ENCODE measurements at places on chromosomes 1 and 21.
A peak's percentile ranks its signal among the peaks of the same experiment; 100 is the strongest.

- peak; percentile 39 for DNase-seq
Observed at GRCh38 chr1:15370781-15371520, 38.7 kb upstream of the EFHD2 start.

DNA sequence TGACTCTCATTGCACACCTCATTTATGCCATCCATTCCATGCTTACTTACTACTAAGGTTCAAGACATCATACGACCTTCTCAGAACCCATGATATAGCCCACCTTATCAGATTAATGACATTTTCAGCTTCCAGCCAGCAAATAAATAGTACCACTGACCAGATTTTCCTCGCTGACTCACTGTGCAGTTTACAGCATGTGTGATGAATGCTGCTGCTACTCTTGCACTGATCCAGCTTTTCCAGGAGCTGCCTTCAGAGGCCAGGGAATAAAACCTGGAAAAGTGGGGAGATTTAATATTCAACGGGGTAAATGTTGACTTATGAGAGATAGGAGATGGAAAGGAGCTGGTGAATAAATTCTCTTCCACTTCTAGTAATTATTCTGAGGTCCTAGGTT lies 247.1 kb downstream of the COL11A1 start:
- DNase-seq = no peak

DNA sequence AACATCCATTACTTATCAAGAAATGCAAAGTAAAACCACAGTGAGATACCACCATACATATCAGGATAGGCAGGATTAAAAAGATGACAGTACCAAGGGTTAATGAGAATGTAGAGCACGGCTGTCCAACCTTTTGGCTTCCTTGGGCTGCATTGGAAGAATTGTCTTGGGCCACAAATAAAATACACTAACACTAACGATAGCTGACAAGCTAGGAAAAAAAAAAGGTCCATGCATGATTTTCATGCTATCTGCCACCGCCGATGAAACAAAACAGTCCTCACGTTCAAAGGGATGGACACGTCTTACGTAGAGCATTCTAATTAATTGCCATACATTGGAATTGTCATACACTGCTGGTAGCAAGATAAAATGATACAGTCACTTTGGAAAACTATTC lies 14.3 kb downstream of the BACH1 start:
- no peak for DNase-seq

DNA sequence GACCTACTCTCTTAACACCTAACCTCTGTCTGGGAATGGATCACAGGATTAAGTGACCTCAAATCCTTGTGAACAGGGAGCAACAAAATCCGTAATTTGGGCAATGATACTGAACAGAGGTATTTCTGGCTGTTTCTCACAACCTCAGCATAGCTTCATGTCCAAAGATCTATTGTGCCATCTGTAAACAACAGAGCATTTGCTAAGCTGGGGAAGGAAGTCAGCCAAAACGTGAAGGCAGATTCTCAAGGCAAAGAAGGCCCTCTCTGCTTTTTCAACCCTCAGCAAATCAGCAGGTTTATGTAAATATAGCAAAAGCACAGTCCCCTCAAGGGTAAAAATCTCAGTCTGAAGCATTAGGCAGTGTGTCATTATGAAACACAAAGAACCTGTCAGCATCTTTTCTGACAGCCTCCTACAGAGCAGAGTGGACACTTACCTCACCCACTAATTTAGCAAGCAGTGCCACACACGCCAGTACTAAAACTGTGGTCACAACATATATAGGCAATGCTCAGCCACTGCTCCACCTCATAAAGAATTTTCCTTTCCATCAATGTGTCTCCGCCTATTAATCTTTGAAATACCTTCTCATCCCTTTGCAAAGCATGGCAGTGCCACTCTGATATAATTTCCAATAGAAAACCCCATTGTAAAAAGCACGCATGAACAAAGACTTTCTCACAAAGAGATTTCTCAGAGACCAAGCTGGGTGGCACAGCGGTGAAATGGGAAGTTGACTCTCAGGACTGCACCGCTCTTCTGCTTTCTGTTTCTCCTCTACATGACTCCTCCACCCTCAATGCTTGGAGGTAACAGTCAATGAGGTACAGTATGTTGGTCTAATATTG lies 188.0 kb downstream of the RERE start:
- DNase-seq = no peak

- no peak for DNase-seq
Observed at GRCh38 chr1:67130673-67131072, 4.1 kb downstream of the C1orf141 start.

- no peak for DNase-seq
Observed at GRCh38 chr1:244361764-244362473, 89.8 kb downstream of the ADSS2 start.

DNA sequence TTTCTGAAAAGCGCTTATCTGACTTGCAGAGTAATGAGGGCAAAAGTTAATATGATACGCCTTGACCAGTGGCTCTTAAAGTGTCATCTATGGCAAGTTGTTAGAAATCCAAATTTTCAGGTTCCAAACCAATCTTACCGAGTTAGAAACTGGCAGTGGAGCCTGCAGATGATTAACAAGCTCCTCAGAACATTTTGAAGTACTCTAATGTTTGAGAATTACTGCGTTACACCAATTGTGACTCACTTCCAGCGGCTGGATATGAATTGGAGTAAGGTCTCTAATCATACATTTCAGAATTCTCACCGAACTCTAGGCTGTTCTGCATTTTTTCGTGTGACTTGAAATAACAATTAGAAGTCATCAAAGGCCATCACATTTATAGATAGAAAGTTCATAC lies 73.5 kb upstream of the TMPRSS15 start:
- DNase-seq = no peak

DNA sequence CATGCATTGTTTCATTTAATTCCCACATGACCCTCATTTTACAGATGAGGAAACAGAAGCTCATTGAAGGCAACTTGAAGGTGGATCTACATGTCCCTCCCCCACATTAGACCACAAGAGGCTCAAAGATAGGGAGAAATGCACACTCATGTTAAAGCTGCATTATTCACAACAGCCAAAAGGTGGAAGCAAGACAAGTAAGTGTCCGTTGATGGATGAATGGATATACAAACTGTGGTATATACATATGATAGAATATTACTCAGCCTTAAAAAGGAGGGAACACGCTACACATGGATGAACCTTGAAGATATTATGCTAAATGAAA lies 149.7 kb upstream of the JUN start:
- no peak for DNase-seq

GRCh38 chr1:110513511-110513910 lies 5.5 kb downstream of the KCNA10 start:
- DNase-seq = no peak

DNA sequence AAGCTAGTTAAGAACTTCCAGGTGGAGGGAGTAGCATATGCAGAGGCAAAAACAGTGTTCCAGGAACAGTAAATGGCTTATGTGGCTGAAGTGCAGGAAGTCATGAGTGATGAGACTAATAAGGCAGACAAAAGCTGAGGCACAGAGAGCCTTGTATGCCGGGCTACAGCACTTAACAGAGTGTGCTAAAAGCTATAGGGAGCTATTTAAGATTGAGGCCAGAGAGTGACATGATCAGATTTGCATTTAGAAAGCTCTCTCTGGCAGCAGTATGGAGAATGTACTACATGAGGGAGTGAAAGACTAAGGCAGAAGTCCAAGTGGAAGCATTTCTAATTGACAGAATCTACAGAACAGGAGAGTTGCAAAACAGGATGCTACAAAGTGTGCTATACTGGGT lies 38.6 kb downstream of the WASF2 start:
- no peak for DNase-seq

DNA sequence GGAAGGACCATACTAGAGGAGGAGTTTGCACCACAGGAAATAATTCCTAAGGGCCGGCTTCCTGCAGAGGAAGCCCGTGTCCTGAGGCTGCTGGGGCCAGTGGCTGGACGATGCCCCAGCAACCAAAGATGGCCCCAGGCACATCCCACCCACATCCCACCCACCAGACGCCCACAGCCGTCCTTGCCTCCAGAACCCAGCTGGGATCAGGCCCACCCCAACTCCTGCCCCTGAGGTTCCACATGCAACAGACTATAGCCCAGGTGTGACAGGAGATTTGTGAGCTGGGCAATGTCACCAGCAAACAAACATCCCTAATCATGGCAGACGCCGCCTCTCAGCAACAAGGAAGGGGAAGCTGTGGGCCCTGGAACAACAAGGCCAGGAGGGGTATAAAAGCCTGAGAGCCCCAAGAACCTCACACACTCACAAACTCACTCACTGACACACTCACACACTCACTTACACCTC lies at the start of gene KRTAP10-9:
Gene KRTAP10-9, plus strand, starts transcription at position 421 of the 471 bp plus-strand sequence. CDS start 79 bp downstream, outside the sequence.
- no peak for DNase-seq

GRCh38 chr1:223802602-223803001 lies 43.1 kb downstream of the TP53BP2 start:
- DNase-seq = no peak

DNA sequence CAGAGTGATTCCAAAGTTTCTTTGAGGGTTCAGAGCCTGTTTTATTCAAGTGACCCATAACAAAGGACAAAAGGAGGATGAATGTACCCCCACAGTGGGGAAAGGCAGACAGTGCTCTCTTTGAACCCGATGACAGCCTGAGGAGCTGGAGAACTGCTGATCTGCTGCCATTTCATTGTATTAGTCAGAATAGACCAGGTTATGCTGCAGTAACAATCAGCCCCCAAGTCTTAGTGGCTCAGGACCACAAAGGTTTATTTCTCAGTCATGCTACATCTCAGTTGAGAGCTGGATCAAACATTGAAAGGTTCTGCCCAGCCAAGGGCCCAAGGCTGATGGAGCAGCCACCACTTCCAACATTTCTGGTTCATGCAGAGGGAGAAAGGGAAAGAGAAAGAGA lies 88.9 kb downstream of the HUNK start:
- DNase-seq = no peak

DNA sequence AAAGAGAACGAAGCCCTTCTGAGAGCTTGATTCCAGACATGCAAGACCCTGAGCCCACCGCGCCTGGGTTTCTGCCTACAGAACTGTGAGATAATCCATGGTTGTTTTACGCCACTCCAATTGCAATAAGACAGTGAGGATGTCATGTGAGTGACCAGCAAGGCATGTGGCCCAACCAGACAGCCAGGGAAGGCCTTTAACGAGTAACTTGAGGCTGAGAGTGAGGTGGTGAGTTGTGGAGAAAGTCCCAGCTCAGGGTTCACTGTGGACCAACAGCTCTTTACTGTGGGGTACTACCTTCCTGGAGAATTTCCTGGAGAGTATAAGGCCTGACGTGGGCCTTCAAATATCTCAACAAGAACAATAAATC lies 153.9 kb downstream of the ETS2 start:
- no peak for DNase-seq

DNA sequence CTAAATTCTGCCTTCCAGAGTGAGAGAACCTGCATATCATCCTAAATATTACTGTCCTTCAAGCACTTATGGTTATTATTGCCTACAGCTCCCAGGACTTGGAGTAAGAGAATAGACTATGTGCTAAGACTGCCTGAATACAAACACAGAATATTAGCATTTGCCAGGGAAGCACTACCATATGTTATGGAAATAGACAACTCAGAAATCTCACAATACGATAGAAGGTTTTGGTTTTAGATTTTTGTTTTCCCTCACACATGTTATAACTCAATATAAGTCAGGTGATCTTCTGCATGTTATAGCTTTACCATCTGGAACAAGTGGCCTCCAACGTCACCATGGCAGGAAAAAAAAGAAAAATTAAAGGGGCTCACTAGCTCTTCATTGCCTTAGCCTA lies 413.9 kb downstream of the LRRIQ3 start:
- no peak for DNase-seq

DNA sequence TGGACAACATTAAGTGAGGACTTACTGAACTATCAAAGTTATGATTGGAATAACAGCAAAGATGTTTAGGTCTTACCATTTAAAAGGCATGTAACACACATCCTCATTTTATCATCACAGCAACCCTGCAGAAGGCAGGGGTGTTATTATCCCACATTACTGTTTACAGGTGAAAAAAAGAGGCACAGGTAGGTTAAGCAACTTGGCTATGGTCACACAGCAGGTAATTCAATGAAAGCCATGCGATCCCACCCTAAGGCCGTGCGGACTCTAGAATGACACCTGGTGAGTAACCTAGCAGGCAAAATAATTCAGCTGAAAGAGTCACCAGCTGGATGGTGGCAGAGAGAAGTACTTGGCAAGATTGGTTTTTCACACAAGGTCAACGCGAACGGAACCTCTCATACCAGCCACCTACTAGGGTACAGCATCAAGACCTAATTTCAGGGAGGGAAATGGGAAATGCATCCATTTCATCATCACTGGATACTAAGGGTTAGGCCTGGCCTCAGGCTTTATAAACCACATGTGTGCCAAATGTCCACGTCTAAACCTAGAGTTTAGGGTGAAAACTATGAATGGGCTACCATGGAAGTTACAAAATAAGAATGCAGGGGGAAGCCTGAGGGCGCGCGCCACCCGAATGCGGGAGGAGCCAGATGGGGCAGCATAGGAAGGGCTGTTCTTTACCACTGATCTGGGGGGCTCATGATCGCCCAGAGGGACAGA lies 85.3 kb downstream of the SLC66A1 start:
- no peak for DNase-seq

- DNase-seq = no peak
Observed at GRCh38 chr21:32735524-32735923, 7.7 kb upstream of the SYNJ1 start.
